A549 treated with RU486 at 1 μM for 4 hours (cell line): ENCODE measurements at places on chromosomes 16 and 17. TPM values are rescaled to one million over a fixed set of nuclear protein-coding genes. Genes with fewer than 3 reads are reported as not detected.

ZNF750 gene
- not detected in 5 replicates for total RNA-seq

RSKR gene
- total RNA-seq, result 2.2 to 4.9 TPM (median 4.2 TPM) in 5 replicates

DYNLRB2 gene
- not detected in 5 replicates for total RNA-seq

EXOC3L1 gene
- total RNA-seq, result not detected in 5 replicates

LSM12 gene
- total RNA-seq, result 51.2 to 56.2 TPM (median 53.9 TPM) in 5 replicates

TMEM97 gene
- 48.1 to 56.0 TPM (median 51.1 TPM) in 5 replicates for total RNA-seq

MT1E gene
- total RNA-seq, result 0.95 TPM in 1 of 5 replicates, not detected in the others

CCL16 gene
- total RNA-seq, result not detected in 5 replicates

MMP28 gene
- total RNA-seq, result 4.1 to 7.9 TPM (median 6.6 TPM) in 5 replicates

PDE6G gene
- 1.5 to 3.6 TPM (median 2.2 TPM) in 5 replicates for total RNA-seq

TBC1D26 gene
- total RNA-seq, result 0.15 TPM in 1 of 5 replicates, not detected in the others

PYDC1 gene
- total RNA-seq, result not detected in 5 replicates

CDK10 gene
- 36.5 to 50.8 TPM (median 48.9 TPM) in 5 replicates for total RNA-seq

ABCA6 gene
- 0.23 TPM in 1 of 5 replicates, not detected in the others for total RNA-seq

KRTAP2-2 gene
- not detected in 5 replicates for total RNA-seq

MYH8 gene
- not detected in 5 replicates for total RNA-seq

OR1F1 gene
- 0.23 to 0.48 TPM (median 0.29 TPM) in 5 replicates for total RNA-seq

ULK2 gene
- 8.2 to 16.4 TPM (median 13.3 TPM) in 5 replicates for total RNA-seq

HBA1 gene
- 0.55 to 1.8 TPM (median 1.1 TPM) in 4 of 5 replicates, not detected in the other for total RNA-seq

NLRC3 gene
- total RNA-seq, result 0.01 TPM in 1 of 5 replicates, not detected in the others

NUPR1 gene
- 10.7 to 28.8 TPM (median 16.5 TPM) in 5 replicates for total RNA-seq

RNU2-1 gene
- not detected in 5 replicates for total RNA-seq

HBZ gene
- total RNA-seq, result 0.14 TPM in 1 of 5 replicates, not detected in the others

METRNL gene
- total RNA-seq, result 19.9 to 28.5 TPM (median 24.5 TPM) in 5 replicates

OR1A1 gene
- not detected in 5 replicates for total RNA-seq

CRHR1 gene
- total RNA-seq, result 0.15 to 0.21 TPM in 2 of 5 replicates, not detected in the others

MTSS2 gene
- 32.6 to 51.0 TPM (median 46.6 TPM) in 5 replicates for total RNA-seq

OTOP3 gene
- not detected in 5 replicates for total RNA-seq

NECAB2 gene
- 1.2 to 3.2 TPM (median 2.7 TPM) in 5 replicates for total RNA-seq
